Smooth muscle cell of the brain vasculature (primary cell): ENCODE measurements at places on chromosomes 16 and 17.

DNA sequence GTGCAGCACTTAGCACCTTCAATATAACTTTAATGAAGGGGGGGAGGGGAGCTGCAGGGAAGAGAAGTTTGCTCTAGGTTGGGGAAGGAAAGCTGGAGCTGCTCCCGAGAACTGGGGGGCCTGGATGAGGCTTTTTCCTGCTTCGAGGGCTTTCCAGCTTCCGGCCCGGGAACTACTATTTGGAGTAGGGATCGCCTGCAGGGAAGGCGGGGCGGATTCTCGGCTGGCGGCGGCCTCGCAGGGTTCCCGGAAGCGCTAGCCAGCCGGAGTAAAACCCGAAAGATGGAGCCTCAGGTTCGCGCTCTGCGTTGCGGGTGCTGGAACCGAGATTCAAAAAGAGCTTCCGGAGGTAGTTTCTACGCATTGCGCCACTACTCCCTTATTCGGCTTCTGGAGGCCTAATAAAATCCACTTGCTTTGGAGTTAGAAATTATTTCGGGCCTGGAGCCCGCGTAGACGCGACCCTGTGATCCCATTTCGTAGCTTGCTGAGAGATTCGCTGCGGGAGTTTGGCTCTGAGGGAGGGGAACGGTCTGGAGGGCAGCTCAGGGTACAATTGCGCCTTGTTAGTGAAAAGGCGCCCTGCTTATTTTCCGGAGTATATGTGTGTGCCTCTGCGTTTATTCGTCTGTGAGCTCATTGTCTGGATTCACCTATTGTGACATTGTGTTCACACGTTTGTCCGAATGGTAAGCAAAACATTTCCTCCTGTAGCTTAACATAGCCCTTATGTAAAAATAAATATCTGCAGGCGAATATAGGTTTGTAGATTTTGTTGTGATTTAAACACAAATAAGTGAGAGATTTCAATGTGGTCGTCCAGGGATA is 652 bp downstream of the PRAC2 start:
- no peak for DNase-seq

DNA sequence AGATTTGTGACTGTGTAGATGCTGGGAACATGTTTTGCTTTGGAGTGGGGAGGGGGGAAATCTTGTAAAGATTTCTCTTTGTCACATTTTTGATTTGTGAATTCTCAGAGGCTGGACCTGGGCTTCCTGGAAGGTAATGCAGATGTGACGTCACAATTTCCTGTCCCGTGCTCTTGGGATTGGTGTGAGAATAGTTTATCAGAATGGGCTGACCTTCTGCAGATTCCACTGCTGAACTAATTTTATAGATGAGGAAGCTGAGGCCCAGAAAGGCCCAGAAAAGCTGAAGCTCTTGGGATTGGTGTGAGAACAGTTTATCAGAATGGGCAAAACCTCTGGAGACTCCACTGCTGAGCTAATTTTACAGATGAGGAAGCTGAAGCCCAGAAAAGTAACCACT is 34.0 kb downstream of the HS3ST3B1 start:
- DNase-seq = no peak

DNA sequence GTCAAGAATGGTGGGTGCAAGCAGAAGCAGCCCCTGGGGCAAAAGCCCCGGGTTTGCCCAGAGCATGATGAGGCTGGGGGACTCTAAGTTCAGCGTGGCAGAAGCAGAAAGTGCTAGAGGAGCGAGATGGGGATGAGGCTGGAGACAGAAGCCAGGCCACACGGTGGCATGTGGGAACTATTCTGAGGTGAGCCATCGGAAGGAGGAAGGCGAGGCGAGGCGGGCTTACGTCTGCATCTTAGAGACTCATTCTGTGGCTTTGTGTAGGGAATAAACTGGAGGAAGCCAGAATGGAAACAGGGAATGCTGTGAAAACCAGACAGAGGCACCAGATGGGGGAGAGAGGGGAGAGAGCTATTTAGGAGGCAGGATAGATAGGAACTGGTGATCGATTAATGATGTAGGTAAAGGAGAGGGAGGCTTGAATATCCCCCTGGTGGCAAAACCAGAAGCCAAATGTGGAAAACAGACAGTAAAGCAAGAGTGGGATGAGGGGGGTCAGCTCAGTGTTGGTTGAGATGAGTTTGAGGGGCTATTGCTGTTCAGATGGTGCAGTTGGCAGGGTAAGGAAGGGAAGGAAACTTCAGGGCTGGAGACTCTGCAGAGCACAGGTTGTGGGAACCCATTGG is 3.1 kb upstream of the TNFSF13 start:
- no peak for DNase-seq

DNA sequence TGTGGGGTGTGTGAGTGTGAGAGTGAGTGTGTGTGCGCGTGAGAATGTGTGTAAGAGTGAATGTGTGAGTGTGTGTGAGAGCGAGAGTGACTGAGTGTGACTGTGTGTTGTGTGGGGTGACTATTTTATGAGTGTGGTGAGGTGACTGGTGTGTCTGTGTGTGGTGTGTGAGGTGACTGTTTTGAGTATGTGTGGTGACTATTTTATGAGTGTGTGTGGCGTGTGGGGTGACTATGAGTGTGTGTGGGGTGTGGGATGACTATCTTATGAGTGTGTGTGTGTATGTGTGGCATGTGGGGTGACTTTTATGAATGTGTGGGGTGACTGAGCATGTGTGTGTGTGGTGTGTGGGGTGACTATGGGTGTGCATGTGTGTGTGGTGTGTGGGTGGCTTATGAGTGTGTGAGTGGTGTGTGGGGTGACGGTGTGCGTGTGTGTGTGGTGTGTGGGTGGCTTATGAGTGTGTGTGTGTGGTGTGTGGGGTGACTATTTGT is 152.9 kb upstream of the PLCG2 start:
- DNase-seq = no peak

DNA sequence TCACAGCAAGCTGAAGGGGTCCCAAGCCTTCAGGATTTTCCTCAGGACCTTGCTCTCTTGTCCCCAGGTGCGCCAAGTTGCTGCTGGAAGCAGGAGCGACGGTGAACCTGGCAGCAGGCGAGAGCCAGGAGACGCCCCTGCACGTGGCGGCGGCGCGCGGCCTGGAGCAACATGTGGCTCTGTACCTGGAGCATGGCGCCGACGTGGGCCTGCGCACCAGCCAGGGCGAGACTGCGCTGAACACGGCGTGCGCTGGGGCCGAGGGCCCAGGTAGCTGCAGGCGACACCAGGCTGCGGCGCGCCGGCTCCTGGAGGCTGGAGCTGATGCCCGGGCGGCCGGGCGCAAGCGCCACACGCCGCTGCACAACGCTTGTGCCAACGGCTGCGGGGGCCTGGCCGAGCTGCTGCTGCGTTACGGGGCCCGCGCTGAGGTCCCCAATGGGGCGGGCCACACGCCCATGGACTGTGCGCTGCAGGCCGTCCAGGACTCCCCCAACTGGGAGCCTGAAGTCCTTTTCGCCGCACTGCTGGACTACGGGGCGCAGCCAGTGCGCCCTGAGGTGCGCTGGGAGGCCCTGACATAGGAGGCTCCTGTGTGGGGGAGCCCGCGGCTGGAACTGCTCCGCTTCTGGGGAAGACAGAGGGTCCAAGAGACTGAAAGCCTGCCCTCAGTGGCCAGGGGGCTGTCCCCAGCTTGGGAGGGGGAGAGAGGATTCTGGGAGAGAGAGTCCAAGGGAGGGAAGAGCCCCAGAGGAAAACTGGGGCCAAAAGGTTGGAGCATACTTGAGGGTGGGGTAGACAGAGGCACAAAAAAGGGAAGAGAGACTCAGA is 6.4 kb downstream of the ASB16 start:
- DNase-seq = no peak

DNA sequence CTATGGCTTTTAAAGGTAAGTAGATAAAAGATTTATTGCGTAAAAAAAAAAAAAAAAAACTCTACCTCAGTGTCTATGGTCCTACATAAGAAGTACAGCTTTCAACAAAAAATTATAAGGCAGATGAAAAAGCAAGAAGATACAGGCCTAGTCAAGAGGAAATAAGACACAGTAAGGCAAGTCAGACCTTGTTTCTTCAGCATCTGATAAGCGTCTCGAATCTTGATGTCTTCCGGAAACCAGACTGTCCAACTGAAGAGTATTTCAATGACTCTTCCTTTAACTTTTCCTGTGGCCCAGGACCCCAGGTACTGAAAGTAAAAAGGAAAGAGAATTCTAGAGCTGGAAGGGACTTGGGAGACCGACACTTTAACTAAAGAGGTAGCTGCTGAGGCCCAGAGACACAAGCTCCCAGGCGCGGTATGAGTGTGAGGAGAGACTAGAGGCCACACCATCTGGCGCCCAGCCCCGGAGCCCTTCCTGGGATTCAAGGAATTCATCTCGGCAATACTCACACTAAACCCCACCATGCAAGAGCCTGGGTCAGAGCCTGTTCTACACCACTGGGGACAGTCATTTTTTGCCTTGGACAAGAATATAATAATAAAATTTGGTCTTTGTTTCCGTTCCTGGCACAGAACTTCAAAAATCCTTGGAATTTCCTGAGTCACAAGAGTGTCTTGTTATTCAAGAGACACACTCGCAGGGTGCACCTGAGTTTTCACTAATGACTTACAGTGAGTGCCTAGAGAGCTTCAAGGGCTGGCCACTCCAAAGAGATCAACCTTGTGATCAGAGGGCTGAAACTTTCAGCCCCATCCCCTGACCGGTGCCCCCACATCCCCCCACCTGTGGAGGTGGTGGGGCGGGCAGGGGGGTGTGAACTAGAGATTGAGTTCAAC is 18.6 kb downstream of the GGA2 start:
- DNase-seq = no peak

DNA sequence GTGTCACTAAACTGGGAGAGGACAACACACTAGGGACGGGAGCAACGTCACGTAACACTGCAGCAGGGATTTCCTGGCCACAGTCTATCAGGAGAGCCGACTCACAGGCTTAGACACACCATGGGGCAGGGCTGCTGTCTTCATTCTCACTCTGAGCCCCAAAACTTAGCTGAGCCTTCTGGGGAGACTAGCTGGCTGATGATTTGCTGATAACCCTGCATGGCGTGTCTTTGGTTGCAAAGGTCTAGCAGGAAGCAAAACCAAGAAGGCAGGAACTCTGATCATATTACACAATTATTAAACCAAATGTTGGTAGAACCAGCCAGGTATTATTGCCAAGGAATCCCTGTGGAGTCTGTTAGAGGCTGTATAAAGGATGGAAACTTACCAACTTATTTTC is 345.0 kb downstream of the SLC39A11 start:
- DNase-seq = no peak

- no peak for DNase-seq
Observed at GRCh38 chr17:39139161-39139511, 12.3 kb downstream of the PLXDC1 start.

GRCh38 chr17:68102318-68102758 is 66.8 kb downstream of the KPNA2 start:
- no peak for DNase-seq

DNA sequence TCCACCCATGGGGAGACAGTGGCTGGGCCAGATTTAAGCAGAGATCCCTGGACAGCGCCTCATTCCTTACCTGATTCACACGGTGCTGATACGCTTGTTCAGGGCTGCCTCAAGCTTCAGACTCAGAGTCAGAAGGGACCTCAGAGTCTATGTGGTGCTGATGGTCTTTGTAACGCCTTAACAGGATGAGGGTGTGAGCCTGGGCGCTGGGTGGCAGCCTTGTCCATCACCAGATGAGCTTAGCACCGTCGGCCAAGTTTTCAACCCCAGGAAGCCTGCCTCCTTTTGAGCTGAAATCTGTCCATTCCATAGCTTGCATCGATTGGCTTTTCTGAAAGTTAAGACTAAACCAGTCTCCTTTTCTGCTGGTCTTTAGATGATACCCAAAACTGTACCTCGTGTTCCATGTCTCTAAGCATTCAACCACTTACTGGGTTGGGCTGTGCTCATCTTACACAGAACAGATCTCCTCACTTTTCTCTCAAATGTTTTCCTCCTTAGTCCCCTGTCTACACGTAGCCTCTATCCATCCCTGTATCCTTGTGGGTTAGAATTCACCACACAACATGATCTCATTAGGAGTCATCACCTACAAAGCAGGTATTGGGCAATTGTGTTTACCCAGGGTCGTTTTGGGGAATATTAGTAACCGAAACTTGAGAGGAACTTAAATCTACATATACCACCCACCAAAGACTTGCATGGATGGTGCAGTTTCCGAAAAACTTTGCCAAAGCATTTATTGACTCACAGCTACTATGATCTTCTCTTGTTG is 573.4 kb downstream of the CDH13 start:
- no peak for DNase-seq

GRCh38 chr17:39660011-39660360 is 5.2 kb upstream of the TCAP start:
- DNase-seq = no peak

DNA sequence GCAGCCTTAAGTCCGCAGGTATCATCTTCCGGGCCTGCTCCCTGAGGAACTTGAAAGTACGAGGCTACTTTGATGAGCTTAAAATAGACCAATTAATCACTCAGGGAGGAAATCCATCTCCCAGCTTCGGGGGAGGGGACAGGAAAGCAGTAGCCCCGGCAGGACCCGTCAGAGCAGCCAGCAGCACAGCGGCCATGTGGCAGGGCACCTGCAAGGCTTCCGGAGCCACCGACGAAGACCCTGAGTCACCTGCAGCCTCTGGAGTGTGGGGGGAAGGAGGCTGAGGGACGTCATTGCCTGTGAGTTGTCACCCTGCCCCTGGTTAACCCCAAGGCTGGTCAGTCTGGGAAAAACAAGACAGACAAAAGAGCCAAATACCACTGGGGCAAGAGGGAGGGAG is 4.4 kb upstream of the CYB561 start:
- no peak for DNase-seq

GRCh38 chr16:12225806-12226465 is 249.4 kb downstream of the SNX29 start:
- DNase-seq = no peak

DNA sequence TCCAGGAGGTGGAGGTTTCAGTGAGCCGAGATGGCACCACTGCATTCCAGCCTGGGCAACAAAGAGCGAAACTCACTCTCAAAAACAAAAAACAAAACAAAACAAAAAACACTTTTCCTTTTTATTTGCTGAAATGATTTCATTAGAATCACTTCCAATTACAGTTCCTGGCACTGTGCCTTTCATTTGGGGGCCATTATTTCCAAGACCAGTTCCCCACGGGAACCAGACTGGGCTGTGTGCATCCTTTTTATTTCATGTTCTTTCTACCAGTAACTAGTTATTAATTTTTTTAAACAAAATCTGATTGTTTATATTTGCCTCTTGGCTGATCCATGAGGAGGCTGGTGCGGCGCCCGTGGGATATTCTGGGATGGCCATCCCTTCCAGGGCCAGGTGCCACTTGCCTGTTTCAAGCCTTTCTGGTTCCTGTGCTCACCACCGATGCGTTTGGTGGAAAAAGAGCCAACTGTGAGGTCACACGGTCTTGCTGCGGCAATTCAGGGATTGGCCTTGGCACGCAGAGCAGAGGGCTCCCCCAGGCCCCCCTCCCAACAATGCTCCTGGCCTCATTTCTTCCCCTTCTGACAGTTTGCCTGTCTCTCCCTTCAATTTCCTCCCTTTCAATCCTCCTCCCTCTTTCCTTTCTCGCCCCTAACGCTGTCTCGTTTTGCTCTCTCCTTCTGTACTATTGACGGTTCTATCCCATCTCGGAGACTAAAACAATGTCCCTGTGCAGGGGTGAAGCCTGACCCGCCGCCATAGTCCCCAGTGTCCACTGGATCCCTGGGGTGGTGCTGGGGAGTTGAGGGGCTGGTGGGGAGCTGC is 13.4 kb downstream of the UBALD1 start:
- no peak for DNase-seq
